ENCODE measurements at places on chromosomes 5 and 9. TPM values are rescaled to one million over a fixed set of nuclear protein-coding genes. Genes with fewer than 3 reads are reported as not detected.

- DNase-seq: no peak
Measured at GRCh38 chr5:10467281-10468198, 25.9 kb downstream of the ROPN1L start.

GRCh38 chr9:133377721-133378216, 1.6 kb downstream of the STKLD1 start:
- no peak for DNase-seq

DNA sequence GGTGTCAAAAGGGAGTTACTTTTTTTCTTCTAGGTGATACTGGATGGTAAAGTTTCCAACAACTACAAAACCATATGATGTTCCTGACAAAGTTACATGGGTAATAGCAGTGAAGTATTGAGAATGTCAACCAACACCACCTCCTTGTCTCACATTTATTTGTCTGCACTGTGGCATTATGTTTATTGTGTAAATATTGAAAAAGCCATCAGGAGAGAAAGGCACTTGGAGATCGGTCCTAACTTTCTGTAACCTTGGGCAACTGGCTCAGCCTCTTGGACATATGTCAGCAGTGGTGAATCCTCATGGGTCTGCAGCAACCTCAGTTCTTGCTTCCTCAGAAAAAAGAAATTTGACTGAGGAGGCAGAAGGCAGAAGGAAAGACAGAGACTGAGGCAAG, 50.0 kb upstream of the ICE1 start:
- no peak for DNase-seq

DNA sequence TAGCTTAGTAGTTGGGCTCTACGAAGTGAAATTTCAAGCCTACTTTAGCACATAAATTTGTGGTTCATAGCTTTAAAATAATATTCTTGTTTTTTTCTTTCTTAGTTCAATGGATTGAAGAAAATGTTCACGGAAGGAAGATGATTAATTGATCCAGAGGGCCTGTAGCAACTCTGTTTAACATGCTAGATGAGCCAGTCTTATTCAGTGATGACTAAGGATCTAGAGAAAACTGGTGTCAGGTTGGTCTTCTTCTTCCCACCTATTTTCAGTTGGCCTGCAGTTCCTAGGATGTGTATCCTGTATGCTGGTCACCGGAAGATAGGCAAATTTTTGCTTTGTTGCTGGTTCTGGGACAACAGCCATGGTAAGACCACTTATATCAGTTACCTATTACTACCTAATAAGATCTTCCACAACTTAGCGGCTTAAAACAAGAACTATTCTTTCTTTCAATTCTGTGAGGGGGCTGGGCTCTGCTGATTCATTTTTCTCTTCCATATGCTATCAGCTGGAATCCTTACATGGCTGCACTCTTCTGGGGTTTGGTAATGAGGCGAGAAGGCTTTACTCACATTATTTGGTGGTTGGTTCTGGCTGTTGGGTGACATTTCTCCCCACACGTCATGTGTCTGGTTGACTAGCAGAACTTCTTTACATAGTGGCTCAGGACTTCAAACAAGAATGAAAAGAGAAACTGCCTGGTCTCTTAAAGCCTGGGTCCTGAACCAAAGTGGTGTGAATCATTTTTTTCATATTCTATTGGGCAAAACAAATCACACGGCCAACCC, 182.7 kb upstream of the ACTBL2 start:
- no peak for DNase-seq

The CSF1R gene
- 0.15 TPM for total RNA-seq

GRCh38 chr9:120676767-120677402, 37.4 kb downstream of the MEGF9 start:
- DNase-seq: no peak

DNA sequence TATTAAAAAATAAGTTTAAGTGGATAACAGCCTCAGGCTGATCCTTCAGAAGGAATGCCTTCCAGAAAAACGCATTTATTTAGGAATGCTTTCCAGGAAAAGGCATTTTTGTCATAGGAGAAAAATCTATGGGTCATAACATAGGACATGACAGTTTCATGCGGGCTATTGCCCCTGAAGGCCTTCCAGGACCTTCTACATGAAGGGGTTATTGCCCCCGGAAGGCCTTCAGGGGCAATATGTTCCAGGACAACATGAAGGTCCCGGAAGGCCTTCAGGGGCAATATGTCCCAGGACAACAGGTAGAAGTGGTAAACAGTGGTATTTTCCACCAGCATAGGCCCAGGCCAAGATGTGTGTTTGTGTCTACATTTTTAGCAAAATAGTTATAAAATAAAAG, 191.3 kb upstream of the RASA1 start:
- no peak for DNase-seq

DNA sequence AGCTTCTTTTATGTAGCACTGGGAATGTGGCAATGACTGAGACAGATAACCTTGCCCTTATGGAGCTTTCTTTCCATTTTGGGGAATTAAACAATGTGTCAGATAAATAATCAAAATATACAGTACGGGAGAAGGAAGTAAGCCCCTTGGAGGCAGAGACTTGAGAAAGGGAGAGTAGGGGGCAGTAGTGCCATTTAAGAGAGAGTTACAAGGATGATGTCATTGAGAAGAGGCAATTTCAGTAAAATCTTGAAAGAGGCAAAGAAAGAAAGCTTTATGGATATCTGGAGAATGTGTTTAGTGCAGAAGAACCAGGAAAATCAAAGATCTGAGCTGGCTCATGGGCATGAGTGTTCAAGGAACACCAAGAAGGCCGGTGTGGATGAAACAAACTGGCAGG, 77.3 kb downstream of the KCTD16 start:
- no peak for DNase-seq

DNA sequence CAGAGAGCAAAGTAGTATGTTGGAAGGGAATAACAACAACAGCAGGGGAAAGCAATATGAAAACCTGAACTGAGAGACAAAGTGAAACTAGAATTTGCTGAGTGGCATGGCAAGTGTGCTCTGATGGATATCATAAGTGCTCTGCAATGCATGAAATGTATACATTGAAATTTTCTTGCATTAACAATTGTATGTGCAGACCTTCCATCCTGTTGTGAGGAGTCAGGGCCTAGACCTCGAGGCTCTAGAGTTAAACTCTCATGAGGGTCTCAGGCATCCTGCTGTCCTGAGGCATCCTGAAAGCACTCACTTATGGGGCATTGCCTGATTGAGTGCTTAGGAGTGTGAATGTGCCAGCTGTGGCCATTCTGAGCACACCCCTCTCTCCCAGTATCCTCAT, 1.1 kb downstream of the ECM2 start:
- DNase-seq: no peak

DNA sequence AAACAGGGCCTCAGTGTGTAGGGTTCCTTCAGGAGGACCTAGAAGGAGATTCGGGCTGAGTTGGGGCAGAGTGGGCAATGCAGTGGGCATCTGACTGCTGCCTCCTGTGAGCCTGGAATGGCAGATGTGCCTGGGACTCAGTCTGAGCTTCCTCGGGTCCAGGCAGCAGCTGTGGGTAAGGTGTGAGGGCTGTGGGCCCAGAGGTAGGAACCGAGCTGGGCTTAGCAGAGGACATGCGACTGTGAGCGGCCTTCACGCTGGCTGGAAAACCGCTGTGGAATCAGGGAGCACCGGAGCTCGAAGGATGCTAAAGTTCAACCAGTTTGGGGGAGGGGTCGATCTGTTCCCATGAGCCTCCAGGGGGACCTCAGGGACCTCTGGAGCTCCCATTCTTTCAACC, 137.0 kb downstream of the PAX5 start:
- no peak for DNase-seq

The PCDHGB7 gene
- not detected for total RNA-seq

The SPATA31A3 gene
- total RNA-seq: not detected

The PPP3R2 gene
- not detected for total RNA-seq
